Activated naive CD8-positive, alpha-beta T cell treated with anti-CD3 and anti-CD28 coated beads for 36 hours (primary cell): ENCODE measurements at places on chromosomes 7 and 10.

GRCh38 chr7:70415179-70415972 lies 716.6 kb upstream of the GALNT17 start:
- no peak for DNase-seq

DNA sequence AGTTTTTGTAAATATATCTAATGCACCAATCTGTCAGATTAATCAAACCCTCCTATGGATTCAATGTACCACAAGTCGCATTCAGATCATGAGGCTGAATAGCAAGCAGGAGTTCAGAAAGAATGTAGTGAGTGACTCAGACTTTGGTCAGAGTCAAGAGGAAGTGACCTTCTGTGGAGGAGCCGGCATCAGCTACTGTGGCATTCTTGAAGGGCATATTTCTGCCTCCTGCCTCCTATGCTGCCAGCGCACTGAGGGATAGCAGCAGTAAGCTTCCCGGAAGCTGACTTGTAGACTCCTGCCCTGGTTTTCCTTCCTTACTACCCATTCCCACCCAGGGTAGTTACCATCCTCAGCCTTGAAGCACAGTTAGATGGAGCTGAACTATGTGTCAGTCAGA lies 867.5 kb downstream of the NRG3 start:
- no peak for DNase-seq

- DNase-seq = no peak
These were observed 454.5 kb upstream of the SEMA3D start for GRCh38 chr7:85641331-85641730.

GRCh38 chr7:107353701-107354100 lies 116.2 kb upstream of the GPR22 start:
- DNase-seq = no peak

DNA sequence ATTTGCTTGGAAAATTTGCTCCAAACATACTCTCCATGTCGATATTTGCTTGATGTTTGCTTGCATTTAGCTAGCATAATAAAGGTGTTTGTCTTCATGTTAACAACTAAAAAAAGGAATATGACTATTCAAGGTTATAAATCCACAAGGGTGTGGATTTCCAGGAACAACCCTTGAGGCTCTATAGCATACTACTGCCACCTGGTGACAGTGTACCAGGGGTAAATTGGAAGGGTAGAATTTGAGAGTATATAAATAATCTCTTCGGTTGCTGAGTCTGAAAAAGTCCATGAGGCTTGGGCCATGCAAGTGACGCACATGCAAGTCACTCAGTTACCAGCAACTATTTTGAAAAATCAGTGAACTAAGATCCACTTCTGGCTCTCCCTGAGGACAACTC lies 68.4 kb downstream of the SLIT1 start:
- no peak for DNase-seq

- no peak for DNase-seq
These were observed 441.8 kb downstream of the RPS24 start for GRCh38 chr10:78475437-78475836.

GRCh38 chr7:25613912-25614311 lies 385.6 kb upstream of the NPVF start:
- DNase-seq = no peak
